ENCODE measurements at places on chromosomes 16 and 17.

DNA sequence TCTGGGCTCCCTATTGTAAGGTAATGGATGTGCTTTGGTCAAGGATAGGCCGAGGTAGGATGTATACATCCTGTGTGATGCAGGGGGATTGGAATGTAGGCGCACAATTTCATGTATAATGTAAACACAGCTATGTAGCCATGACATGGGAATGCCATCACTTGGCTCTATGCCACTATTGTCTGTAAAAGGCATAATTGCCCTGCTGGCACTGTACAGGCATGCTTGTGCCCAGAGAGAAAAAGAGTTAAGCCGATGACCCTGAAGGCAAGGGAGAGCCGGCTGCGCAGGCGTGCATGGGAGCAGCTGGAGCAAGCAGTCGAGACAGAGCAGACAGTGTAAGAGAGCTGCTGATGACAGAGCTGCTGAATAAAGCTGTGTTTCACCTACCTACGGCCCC, 212.5 kb upstream of the CPHXL start:
- no peak for DNase-seq

- DNase-seq: no peak
Observed at GRCh38 chr16:30721606-30722005, 22.6 kb downstream of the SRCAP start.

DNA sequence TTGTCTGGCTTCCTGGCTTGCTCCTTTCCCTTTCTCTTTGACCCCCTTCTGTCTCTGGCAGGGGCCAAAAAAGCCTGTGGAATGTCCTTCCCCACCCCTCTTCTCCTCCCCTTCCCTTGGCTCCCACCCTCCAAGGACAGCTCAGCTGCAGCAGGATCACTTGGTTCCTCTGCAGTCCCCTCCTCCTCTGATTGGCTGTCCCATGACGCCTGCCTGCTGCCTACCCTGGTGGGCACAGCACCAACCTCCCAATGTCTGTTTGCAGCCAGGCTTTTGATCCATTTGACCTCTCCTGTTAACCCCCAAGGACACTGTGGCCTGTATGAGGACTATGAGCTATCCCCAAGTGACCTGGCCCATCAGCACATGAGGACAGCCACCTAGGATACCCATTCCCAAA, 14.8 kb upstream of the MTMR4 start:
- DNase-seq: no peak

DNA sequence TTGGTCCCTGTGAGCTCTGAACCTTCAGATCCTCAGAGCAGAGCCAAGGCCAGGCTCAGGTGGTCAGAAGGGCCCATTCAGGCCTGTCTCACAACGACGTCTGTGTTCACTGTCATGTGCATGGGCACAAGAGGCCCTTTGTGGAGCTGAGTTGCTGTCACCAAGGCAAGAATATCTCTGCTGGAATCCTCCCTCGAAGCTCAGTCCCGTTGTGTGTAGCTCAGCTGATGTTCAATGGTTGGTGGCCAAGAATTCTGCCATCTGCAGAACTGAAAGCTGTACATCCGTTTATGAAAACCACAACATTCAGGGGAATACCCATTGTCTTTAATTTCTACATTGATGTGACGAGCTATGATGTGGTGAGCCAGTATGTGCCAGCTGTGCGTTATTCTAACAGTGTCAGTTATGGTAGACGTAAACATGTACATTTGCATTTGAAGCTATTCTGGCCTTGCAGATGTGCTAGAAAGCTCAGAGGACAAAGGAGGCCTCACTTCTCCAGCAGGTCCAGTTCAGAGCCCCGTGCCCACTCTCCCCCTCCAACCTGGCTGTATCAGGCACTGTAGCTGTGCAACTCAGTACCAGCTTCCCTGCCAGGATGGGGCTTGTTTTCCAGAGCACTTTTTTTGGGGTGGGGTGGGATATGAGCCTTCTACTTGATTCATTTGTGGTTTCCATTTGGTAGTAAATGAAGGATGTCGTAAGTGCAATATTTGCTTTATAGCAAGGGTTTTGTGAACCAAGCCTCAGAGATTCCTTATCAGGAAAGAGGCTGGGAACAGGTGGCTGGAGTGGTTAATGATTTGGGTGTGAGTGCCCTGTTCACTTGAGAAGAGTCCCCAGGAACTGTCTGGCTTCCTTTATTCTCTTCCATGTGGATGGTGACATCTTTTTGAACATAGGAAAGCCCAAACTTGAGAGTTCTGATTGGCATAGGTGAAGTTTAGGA, 56.1 kb downstream of the B9D1 start:
- no peak for DNase-seq

DNA sequence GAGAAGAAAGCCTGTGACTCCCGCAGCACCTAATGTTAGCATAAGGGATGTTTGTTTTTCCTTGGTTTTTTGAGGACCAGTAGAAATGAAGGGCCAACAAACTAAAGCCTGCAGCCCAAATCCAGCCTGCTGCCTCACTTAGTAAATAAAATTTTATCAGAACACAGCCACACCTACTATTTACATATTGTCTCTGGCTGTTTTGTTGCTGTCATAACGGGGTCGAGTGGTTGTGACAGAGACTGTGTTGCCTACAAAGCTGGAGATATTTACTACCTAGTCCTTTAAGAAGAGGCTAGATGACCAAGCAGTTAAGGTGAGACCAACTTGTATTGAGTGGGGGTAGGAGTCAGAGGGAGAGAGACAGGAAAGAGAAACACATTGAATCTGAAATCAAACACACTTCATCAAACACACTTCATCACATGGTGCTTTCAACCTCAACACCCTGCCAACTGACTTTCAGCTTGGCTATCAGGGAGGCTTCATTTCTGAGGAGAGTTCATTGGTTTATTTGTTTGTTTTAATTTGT, 546.3 kb upstream of the CDH11 start:
- no peak for DNase-seq

DNA sequence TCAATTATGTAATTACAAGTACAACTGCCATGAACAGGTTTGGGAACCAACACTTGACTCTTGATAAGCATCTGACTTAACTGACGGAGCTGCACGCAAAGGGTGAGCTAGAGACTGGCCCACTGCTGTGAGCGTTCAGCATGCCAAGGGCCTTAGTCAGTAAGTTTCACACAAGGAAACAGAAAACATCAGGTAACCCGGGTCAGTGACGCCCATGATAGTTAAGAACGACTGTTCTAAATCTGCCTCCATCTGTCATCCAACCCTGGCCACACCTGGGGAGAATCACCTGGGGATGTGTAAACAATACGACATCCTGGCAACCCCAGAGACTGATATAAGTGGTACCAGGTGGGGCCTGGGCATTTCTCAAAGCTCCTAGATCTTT, 12.3 kb downstream of the SMIM5 start:
- DNase-seq: no peak

GRCh38 chr17:27244491-27245223, 49.3 kb upstream of the WSB1 start:
- no peak for DNase-seq

DNA sequence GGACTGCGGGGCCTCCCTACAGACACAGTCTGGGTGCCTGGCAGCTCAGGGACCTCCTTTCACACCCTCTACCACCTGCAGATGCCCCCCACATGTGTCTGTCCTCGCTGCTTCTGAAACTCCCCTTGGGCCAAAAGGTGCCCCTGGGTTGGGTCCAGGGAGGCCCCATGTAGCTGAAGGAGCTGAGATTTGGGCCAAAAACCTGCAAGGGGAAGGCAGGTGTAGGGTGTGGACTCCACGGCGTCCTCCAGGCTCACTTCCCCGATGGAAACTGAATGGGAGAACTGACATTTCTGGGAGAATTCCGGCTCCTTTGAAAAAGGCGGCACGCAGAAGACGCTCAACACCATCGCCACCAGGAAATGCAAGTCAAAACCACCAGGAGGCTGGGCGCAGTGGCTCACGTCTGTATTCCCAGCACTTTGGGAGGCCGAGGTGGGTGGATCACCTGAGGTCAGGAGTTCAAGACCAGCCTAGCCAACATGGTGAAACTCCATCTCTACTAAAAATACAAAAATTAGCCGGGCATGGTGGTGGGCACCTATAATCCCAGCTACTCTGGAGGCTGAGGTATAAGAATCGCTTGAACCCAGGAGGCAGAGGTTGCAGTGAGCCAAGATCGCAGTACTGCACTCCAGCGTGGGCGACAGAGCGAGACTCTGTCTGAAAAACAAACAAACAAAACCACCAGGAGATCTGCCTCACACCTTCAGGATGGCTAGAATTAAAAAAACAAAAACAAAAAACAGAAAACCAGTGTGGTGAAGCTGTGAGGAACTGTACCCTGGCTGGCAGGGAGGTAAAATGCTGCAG, 13.2 kb upstream of the BAIAP2 start:
- DNase-seq: no peak

DNA sequence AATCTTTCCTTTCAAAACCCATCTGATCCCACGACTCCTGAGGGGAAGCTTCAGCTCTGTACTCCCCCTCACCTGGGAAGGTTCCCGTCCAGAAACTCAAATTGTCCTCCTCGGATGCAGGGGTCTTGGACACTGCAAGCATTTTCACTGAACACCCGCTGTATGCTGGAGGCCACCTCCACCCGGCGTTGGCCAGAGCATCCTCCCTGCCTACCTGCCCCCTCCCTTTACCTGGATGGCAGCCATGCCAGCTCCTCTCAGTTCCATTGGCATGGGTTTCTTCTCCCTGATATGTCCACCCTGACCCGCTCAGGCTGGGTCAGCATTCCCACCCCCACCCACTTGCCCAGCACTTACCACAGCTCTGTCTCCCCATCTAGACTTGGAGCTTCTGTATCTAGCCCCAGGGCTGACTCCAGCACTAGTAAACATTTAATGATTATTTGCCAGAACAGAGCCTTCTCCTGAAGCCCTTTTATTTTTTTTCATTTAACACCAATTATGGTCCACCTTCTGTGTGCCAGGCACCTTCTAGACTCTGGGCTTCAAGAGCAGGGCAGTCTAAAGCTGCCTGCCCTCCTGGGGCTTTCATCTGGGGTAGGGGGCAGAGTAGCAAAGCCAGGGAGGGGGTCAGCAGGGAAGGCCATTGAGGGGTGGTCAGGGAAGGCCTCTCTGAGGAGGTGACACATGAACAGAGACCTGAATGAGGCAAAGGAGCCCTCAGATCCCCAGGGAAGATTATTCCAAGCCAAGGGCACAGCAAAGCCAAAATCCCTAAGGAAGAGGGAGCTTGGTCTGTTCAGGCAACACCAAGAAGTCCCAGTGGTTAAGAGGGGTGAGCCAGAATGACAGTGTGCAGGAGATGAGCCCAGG, 8.9 kb upstream of the KRT19 start:
- no peak for DNase-seq

- no peak for DNase-seq
Observed at GRCh38 chr16:12130691-12131290, 154.3 kb downstream of the SNX29 start.

- DNase-seq: no peak
Observed at GRCh38 chr16:70709457-70709856, 23.6 kb upstream of the MTSS2 start.

- no peak for DNase-seq
Observed at GRCh38 chr16:50195756-50196155, 42.6 kb downstream of the TENT4B start.

DNA sequence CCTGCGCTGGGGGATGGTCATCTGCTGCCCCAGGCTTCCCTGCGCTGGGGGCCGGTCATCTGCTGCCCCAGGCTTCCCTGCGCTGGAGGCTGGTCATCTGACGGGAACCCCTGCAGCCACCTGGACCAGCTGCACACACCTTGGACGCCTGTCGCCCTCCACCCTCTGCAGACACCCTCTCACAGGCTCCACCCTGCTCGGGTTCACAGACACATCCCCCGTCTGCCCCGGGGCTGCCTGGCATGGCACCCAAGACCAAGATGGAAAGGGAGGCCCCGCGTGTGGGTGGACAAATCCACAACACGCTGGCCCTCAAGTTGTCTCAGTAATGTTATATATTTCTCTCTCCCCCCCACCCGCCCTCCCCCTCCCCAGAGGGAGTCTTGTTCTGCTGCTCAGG, 89.6 kb downstream of the ANKRD11 start:
- DNase-seq: no peak

DNA sequence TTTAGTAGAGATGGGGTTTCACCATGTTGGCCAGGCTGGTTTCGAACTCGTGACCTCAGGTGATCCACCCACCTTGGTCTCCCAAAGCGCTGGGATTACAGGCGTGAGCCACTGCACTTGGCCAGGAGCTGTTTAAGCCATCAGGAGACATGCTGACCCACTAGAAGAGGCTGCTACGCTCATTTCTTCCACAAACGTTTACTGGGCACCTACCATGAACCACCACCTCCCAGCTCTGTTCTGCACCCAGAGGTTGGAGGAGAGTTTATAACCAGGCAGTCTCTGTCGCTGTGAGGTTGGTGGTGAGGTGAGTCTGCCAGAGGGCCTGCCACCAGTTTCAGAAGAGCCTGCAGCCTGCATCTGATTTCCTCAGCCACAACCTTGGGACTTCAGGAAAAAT, 51.8 kb downstream of the SF3B3 start:
- DNase-seq: no peak
